Kidney glomerular epithelial cell (primary cell): ENCODE measurements at places on chromosomes 16 and 17.

DNA sequence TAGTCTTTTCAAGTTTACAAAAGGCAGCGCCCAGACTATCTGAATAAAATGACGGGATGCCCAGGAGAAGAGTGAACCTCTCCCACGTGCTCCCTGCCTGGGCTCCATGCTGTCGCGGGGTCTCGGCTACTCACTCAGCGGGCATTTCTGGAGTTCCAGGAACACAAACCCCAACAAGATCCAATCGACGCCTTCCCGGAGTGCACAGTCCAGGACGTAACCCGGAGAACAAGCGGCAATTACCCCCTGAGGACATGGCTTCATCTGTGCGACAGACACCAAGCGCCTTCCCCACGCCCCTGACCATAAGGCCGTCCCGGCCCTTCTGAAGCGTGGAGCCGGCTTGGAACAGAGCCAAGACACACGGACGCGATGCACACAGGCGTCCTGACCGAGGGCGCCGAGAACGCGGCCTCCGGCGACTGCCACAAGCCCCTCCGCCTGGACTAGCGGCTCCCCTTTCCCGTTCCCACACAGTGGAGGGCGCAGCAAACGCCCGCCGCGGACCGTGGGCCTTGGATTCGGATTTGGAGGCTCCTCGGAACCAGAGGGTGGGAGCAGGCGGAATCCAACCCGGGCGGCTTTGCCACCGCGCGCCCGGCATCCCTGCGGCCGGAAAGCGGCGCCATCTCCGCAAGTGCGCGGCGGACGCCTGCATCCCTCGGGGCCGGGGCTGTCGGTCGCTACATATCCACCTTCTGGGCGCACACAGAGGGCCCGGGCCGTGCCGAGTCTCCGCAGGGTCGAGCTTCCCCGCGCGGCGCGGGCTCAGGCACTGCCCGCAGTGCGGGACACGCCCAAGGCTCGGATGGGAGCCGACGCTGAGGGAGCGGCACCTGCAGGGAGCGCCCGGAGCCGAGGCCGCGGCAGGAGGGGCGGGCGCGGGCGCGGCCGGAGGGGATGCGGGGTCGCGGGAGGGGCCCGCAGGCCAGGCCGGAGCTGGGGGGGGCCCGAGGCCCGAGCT is 725 bp downstream of the ABCA3 start:
- DNase-seq, result no peak

DNA sequence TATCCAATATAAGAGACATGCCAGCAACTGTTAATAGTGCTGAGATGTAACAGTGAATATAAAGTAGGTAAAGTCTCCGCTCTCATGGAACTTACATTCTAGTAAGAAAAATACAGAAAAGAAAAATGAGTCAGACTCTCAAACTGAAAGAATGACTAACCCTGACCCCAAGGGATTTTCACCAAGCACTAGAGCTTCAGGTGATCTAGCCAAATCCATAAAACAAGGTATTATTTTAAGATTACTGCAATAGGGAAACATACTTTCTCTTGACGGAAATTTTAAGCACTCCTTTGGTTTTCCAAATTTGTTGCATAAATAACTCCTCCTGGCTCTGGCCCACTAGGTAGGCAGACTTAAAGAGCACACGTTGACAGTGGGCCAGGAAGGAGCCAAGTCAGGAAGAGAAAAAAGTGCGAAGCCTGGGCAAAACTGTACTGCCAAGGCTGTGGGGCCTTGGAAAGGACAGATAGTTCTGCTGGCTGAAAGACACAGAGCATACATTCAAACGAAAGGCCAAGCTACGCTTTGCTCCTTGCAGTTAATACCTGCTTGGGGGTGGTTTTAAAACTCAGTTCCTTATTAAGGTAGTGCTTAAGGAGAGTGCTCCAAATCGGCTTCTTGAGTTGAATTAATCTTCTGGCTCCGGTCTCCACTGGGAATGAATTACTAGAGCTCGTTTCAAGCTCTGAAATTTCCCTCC is 1.4 kb downstream of the GOT2 start:
- DNase-seq, result peak; percentile 2

DNA sequence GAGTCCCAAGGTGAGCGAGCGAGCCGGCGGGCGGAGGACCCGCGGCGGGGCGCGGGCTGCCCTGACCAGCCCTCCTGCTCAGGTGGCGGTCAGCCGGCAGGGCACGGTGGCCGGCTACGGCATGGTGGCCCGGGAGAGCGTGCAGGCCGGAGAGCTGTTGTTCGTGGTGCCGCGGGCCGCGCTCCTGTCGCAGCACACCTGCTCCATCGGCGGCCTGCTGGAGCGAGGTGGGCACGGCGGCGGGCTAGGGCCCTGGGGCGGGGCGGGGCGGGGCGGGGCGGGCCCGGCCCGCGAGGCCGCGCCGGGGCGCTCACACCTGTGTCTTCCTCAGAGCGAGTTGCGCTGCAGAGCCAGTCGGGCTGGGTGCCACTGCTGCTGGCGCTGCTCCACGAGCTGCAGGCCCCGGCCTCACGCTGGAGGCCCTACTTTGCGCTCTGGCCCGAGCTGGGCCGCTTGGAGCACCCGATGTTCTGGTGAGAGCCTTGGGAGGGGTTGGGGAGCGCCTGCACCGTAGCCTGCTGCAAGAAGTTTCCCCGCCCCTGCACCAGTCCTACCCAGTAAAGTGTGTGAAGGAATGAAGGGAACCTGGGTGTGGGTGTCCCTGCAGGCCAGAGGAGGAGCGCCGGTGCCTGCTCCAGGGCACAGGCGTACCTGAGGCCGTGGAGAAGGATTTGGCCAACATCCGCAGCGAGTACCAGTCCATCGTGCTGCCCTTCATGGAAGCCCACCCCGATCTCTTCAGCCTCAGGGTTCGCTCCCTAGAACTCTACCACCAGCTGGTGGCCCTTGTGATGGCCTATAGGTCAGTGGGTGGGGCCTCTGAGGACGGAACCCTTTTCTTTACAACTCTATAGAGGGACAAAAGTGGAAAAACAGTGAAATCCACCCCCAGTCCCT is 802 bp downstream of the SETD6 start:
- DNase-seq, result no peak

GRCh38 chr17:50632637-50633036 is 2.0 kb upstream of the ABCC3 start:
- no peak for DNase-seq

- no peak for DNase-seq
Observed at GRCh38 chr17:20954794-20955193, 88.0 kb downstream of the USP22 start.

GRCh38 chr16:9258423-9259051 is 167.1 kb downstream of the HAPSTR1 start:
- peak; percentile 1 for DNase-seq

DNA sequence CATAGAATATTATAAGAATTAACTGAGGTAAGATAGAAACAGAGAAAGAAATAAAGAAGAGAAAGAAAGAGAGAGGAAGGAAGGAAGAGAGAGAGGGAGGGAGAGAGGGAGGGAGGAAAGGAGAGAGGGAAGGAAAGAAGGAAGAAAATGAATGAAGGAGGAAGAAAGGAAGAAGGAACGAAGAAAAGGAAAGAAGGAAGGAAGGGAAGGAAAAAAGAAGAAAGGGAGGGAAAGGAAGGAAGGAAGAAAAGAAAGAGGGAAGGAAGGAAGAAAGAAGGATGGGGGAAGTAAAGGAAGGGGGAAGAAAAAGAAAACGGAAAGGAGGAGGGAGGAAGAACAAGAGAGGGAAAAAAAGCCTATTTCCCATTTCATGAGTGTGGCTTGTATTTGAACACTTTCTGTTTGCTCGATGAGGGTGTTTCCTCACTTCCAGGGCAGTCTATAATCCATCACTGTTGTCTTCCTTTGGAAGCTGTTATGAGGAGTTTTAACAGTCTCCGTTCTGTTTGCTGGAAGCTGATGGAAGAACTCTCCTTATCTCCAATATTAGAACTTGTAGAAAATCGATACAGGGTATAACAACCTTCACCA is 402.4 kb downstream of the TMEM114 start:
- no peak for DNase-seq

DNA sequence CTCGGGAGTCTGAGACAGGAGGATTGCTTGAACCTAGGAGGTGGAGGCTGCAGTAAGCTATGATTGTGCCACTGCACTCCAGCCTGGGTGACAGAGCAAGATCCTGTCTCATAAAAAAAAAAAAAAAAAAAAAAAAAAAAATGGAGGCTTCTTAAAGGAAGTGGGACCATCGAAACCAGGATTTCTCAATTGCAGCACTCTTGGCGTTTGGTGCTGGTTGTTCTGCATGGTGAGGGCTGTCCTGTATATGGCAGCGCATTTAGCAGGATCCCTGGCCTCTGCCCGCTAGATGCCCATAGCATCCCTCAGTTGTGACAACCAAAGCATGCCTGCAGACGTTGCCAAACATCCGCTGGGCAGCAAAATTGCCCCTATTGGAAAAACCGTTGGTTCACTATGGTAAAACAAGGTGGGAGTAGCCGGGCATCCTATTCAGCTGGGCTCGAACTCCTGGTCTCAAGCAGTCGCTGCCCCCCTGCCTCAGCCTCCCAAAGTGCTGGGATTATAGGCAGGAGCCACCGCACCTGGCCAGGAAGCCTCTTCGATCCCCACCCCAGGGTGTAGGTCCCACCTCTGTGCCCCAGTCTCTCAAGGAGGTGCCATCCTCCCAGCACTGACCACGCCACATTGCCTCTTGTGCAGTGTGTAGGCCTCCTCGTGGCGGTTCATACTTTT is 6.5 kb upstream of the NPIPB7 start:
- DNase-seq, result no peak

DNA sequence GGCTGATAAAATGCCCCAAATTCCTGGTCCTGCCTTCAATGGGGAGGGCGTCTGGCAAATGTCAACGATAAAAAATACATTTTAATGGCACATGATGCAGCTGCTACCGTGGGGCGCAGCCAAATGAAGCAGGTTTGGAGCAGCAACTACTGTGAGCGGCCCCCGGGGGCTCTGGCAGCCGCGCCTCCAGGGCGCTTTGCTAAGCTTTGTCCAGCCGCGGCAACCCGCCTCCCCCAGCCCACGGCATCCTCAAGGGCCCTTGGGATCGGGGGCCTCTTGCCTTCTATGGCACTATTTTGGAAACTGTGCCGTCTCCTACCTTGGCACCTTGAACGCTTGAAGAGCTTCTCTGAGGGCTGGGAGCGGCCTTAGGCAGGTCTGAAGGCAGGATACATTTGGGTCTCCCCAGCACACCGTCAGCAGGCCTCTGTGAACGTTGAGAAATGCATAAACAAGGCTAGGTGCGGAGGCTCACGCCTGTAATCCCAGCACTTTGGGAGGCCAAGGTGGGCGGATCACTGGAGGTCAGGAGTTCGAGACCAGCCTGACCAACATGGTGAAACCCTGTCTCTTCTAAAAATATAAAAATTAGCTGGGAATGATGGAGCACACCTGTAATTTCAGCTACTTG is 25.1 kb downstream of the TBX4 start:
- no peak for DNase-seq

DNA sequence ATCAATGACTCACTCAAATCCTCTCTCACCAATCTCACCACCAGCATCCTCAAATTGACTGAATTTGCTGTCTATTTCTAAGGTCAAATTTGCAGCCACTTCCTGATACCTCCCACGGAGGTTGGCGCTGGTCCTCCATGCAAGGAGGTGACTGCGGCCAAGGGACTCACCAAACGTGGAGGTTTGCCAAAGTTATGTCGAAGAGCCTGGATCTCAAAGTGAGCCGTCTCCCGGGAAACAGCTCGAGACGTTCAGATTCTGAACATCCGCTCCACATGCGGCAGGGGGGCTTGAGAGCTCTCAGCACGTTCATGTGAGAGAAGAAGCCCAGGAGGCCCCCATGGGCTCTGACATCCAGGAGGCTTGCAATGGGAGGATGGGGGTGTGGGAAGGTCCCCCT is 22.6 kb downstream of the LGALS3BP start:
- no peak for DNase-seq

DNA sequence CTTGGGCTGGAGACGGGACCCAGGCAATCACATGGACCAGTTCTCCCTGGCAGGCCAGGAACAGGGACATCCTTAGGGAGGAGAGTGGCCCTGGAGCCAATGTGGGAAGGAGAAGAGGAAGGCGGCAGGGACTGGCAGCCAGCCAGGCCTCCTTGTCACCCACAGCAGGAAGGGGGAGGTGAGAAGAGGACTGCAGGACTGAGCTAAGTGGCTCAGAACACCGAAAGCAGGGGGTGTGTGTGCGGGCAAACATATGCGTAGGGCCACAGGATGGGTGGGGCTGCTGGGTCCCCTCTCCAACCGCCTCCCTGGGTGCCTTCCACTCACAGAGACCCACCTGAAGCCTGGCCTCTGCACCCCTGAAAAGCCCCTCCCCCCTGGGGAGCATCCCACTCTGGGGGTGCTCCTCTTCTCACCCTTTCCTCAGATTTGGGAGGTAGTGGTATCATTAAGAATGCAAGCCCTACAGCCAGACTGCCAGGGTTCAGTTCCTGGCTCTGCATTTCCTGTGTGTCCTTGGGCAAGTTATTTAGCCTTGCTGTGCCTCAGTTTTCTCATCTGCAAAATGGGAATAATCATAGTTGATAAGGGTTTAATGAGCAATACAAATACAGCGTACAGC is 8.1 kb downstream of the PNMT start:
- no peak for DNase-seq

GRCh38 chr16:4803401-4803844 is 990 bp upstream of the ROGDI start:
- DNase-seq, result no peak

GRCh38 chr16:11201498-11202259 is 54.3 kb downstream of the SOCS1 start:
- DNase-seq, result peak; percentile 93

DNA sequence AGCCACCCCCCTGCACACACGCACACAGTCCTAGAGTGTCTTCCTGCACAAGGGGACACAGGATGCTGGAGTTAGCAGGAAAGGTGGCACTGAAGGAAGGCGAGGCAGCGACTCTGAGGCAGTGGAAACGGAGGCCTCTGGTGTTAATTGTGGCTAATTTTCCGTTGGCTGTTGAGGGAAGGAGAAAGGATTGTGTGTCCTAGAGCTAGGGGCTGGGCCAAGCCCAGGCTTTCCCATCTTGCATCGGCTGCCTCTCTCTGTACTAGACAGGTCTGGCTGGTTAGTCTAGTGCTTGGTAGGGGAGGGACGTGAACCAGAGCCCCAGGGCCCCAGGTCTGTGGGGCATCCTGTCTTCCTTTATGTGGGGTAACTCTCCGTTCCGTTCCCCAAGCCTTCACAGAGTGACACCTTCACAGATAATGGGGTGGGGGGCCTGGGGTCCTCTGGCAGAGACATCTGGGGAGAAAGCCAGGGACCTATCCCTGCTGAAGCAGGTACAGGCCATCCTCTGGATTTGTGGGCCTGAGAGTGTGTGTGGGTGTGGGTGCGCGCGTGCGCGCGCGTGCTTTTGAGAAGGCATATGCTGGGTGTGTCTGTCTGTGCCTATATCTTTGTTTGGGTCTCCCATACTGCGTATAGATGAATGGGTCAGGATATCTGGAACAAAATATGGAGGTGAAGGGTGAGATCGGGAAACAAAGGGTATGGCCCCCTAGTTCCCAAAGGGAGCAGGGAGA is at the start of gene CHD3:
Gene CHD3 (plus strand): TSS at position 606 of the 737 bp plus-strand sequence. CDS start 212 bp downstream, outside the sequence.
- DNase-seq, result no peak
